Forelimb muscle (tissue), 1 donor: ENCODE measurements at places on chromosomes 7 and 10. TPM values are rescaled to one million over a fixed set of nuclear protein-coding genes. Genes with fewer than 3 reads are reported as not detected.

DNA sequence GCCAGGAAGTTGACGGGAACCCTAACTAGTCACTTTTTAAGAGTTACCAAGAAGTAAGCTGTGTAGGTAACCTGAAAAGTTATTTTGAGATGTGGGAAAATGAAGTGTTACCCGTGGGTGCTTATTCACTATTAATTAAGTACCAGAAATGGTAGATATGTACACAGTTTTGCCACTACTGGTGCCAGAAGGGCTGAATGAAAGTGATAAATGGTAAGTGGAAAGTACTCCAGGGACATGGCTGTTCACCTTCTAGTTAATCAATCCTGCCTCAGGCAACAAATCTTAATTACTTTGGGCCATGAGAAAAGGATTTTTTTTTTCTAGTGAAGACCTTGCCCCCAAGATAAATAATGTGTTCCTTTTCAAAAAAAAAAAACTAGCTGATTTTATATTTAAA is 15.8 kb downstream of the NET1 start:
- no peak for DNase-seq

- DNase-seq: no peak
Observed at GRCh38 chr10:3616880-3617279, 168.1 kb downstream of the KLF6 start.

DNA sequence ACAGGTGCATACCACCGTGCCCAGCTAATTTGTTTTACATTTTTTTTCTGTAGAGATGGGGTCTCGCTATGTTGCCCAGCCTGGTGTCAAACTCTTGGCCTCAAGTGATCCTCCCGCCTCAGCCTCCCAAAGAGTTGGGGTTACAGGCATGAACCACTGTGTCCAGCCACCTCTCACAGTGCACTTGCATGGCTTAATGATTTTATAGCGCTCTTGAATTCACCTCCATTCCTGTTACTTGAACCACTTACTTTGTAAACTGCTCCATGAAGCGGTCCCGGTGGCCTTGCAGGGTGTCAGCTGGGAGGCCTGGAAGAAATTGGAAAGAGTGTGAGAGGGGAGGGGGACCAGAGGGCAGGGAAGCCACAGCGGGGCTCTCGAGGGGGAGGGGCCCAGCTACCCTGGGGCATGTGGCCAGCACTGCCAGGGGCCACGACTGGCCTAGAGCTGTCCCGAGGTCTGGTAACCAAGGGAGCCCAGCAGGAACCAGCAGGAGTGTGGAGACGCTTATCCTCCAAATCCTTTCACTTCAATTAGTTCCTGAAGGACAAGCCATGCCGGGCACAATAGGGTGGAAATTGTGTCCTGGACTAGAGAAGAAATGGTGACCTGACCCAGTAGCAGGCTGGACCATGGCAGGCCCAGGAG is 76.0 kb downstream of the SPDYE5 start:
- no peak for DNase-seq

- no peak for DNase-seq
Observed at GRCh38 chr10:97752956-97753355, 16.0 kb downstream of the ZFYVE27 start.

TMEM229A gene
- polyA plus RNA-seq: not detected

SLC35G1 gene
- polyA plus RNA-seq: 3.6 TPM

OR13A1 gene
- polyA plus RNA-seq: not detected

DYDC2 gene
- not detected for polyA plus RNA-seq
